ENCODE measurements at places on chromosomes 5 and 9. TPM values are rescaled to one million over a fixed set of nuclear protein-coding genes. Genes with fewer than 3 reads are reported as not detected.

DNA sequence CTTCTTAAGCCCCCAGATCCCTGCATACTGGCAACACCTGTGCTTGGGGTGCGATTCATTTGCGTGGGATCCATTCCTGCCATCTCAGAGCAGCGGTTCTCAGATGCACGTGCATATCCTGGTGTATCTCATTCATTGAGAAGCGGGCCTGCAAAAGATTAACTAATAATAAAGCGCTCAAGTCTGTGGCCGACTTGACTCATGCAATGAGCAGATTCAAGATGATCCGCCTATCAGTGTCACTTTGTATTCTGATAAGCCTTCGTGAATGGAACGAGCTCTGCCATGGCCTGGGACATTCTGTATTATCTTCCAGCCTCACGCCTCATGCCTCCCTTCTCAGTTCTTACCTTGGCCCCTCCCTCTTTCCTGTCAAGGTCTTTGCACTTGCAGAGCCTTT, 22.3 kb downstream of the C1QTNF2 start:
- H3K4me3 ChIP-seq, result no peak overlapping the region
- no peak overlapping the region for H3K27ac ChIP-seq
- H3K36me3 ChIP-seq, result no peaks in the 10 kb centered on the region

GRCh38 chr5:133844836-133845235, 123.6 kb downstream of the C5orf15 start:
- no peak overlapping the region for H3K4me3 ChIP-seq
- no peaks in the 10 kb centered on the region for H3K36me3 ChIP-seq
- no peaks in the 10 kb centered on the region for H3K4me1 ChIP-seq
- DNase-seq, result no peak
- no peak overlapping the region for H3K27ac ChIP-seq

CER1 gene
- not detected for total RNA-seq

DNA sequence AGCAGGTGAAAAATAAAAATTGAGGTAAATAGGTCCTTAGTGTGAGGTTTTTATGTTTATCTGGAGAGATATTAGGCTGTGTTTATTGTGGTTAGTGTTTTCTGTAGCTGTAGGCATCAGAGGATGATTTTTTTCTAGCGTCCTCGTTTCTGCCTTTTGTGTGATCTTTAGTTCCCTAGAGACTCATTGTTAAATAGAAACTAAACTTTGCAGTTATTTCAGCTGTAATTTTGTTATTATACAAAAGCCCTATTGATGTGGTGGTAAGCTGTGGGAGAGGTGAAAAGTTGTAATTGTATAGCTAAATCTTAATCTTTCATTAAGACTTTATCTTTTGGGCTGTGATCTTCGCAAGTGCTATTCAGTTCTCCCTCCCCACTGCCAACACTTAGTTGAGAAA, 340.3 kb downstream of the CYLC2 start:
- H3K4me1 ChIP-seq, result no peaks in the 10 kb centered on the region
- no peak overlapping the region for H3K4me3 ChIP-seq

GNE gene
- total RNA-seq, result 28.3 TPM

DNA sequence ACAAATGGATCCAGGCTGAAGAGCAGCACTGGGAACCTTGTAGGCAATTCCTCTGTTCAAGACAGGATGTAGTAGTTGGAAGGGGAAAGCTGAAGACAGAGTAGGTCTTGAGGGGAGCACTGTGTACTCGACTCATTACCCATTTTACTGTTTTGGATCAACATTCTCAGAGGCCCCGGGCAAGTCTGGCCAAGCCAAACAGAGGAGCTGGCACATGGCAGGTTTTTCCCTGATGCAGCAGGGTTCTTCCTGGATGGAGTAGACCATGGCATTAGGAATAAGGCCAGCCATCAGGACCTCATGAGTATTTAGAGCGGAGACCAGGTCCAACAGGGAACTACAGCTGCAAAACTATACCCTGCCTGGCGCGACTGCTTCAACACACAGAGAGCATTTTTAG, 4.4 kb downstream of the SVEP1 start:
- H3K36me3 ChIP-seq, result peaks cover 3% of the 10 kb centered on the region
- H3K27me3 ChIP-seq, result no peaks in the 10 kb centered on the region
- DNase-seq, result no peak
- no peak overlapping the region for H3K4me3 ChIP-seq

DNA sequence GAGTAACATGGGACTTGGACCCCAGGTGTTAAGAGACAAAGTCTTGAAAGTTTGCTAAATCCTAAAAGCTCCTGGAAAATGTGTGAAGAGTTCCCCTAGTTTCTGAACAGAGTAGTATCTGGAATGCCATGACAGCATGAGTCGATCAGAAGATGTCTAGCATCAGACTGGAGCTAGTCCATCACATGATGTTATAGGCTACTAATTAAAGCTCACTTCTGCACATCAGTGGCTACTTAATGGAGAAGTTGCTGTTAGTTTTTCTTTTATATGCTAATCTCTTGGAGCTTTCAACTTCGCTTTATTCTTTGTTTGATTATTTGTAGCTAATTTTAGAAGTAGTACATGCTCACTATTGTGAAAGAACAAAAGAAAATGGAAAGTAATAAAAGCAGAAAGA, 471.3 kb upstream of the KLF4 start:
- H3K36me3 ChIP-seq, result no peaks in the 10 kb centered on the region
- no peak overlapping the region for H3K4me3 ChIP-seq
- DNase-seq, result no peak
- no peak overlapping the region for H3K27ac ChIP-seq
- no peaks in the 10 kb centered on the region for H3K4me1 ChIP-seq
- H3K27me3 ChIP-seq, result 0 out of 2 replicates have a peak, but pooled peaks cover 2% of the 10 kb centered on the region

- H3K4me1 ChIP-seq, result no peaks in the 10 kb centered on the region
- H3K36me3 ChIP-seq, result no peaks in the 10 kb centered on the region
- no peak overlapping the region for H3K4me3 ChIP-seq
- H3K27ac ChIP-seq, result no peak overlapping the region
Measured at GRCh38 chr9:18881758-18882157, 151.3 kb downstream of the SAXO1 start.

PRSS3 gene
- total RNA-seq, result 16.4 TPM

OR1Q1 gene
- total RNA-seq, result not detected

CACNA1B gene
- not detected for total RNA-seq

GRCh38 chr5:115873392-115873791, 31.7 kb downstream of the AP3S1 start:
- DNase-seq, result peak; percentile 76
- H3K27ac ChIP-seq, result no peak overlapping the region
- no peaks in the 10 kb centered on the region for H3K27me3 ChIP-seq
- H3K4me1 ChIP-seq, result no peaks in the 10 kb centered on the region
- no peak overlapping the region for H3K4me3 ChIP-seq
- H3K36me3 ChIP-seq, result peaks cover 6% of the 10 kb centered on the region

- peaks cover 2% of the 10 kb centered on the region for H3K4me1 ChIP-seq
- DNase-seq, result no peak
- no peaks in the 10 kb centered on the region for H3K27me3 ChIP-seq
- H3K36me3 ChIP-seq, result no peaks in the 10 kb centered on the region
- no peak overlapping the region for H3K4me3 ChIP-seq
Measured at GRCh38 chr5:68452286-68452685, 236.7 kb downstream of the PIK3R1 start.

WDR38 gene
- not detected for total RNA-seq

PDE6A gene
- total RNA-seq, result not detected

DNA sequence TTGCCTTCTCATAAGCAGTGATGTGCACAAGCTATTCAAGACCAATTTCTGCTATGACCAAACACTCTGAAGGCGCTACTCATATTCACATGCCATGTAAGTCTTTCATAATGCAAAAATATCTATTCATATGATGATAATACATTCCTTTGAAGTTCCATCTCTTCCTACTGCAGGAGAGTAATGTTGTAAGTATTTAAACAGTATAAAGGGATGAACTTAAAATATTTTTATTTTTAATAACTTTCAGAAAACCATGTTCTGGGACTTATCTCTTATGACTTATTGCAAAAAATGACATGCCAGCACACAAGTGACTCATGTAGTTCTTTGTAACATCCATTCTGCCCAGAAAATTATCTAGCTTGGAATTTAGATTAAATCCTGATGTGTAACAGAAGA, 376.4 kb downstream of the KCTD16 start:
- peak; percentile 3 for DNase-seq
- no peak overlapping the region for H3K27ac ChIP-seq
- H3K4me1 ChIP-seq, result no peaks in the 10 kb centered on the region
- no peaks in the 10 kb centered on the region for H3K27me3 ChIP-seq
- no peaks in the 10 kb centered on the region for H3K36me3 ChIP-seq

DNA sequence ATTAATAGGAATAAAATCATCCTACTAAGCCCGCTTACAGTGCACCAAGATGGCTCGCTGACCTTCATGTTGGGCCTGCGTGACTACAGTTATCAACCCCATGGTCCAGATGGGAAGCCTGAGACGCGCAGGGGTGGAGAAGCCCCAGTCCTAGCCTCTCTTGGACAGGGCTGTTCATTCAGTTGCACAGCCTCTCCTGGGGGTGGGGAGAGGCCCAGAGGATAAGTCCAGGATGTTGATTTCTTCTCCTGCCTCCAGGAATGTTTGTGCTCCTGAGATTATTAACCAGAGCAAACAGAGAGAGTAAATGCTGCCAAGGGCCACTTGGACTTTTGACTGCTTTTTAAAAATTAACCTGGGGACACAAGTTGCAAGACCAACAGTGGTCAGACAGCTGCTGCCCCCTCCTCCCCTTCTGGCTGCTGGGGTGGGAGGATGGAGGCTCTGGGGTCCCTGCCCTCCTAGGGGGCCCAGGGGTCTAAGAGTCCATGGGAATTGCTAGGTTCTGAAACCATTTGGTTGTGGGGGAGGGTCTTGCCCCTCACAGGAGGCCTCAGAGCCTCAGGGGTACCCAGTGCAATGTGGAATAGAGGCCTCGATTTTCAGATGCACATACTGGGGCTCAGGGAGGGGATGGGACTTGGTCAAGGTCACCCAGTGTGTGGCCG, 2.8 kb upstream of the AMBP start:
- no peaks in the 10 kb centered on the region for H3K36me3 ChIP-seq
- H3K4me3 ChIP-seq, result no peak overlapping the region
- H3K27ac ChIP-seq, result no peak overlapping the region

DNA sequence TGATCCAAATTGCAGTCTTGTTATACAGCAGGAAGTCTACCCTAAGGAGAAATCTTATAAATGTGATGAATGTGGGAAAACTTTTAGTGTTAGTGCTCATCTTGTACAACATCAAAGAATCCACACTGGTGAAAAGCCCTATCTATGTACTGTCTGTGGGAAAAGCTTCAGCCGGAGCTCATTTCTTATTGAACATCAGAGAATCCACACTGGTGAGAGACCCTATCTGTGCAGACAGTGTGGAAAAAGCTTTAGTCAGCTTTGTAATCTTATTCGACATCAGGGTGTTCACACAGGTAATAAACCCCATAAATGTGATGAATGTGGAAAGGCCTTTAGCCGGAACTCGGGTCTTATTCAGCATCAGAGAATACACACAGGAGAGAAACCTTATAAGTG, 10.4 kb downstream of the ZNF189 start:
- peak; percentile 20 for DNase-seq
- H3K4me3 ChIP-seq, result no peak overlapping the region
- H3K36me3 ChIP-seq, result peaks cover 32% of the 10 kb centered on the region
- no peak overlapping the region for H3K27ac ChIP-seq

GRCh38 chr5:75461679-75462078, 49.8 kb downstream of the CERT1 start:
- H3K4me1 ChIP-seq, result peaks cover 2% of the 10 kb centered on the region
- H3K27me3 ChIP-seq, result no peaks in the 10 kb centered on the region
- DNase-seq, result peak; percentile 44

GRCh38 chr5:17944046-17944445, 309.8 kb downstream of the TAF11L14 start:
- H3K4me1 ChIP-seq, result no peaks in the 10 kb centered on the region
- DNase-seq, result no peak
- H3K27ac ChIP-seq, result no peak overlapping the region
- no peaks in the 10 kb centered on the region for H3K36me3 ChIP-seq
- no peaks in the 10 kb centered on the region for H3K27me3 ChIP-seq

- H3K4me1 ChIP-seq, result no peaks in the 10 kb centered on the region
- no peak overlapping the region for H3K4me3 ChIP-seq
- H3K36me3 ChIP-seq, result no peaks in the 10 kb centered on the region
- DNase-seq, result no peak
- H3K27me3 ChIP-seq, result no peaks in the 10 kb centered on the region
Measured at GRCh38 chr9:96660692-96661248, 5.7 kb upstream of the PRXL2C start.

SPINK6 gene
- not detected for total RNA-seq

NSD1 gene
- total RNA-seq, result 31.0 TPM

CCDC152 gene
- total RNA-seq, result 0.90 TPM

MYOZ3 gene
- total RNA-seq, result under 0.01 TPM

BTNL9 gene
- not detected for total RNA-seq

- H3K4me1 ChIP-seq, result no peaks in the 10 kb centered on the region
- no peaks in the 10 kb centered on the region for H3K36me3 ChIP-seq
- no peak overlapping the region for H3K27ac ChIP-seq
- H3K4me3 ChIP-seq, result no peak overlapping the region
Measured at GRCh38 chr9:8473244-8474020, 673.9 kb upstream of the DMAC1 start.

GRCh38 chr5:59174248-59174844, 591.5 kb downstream of the RAB3C start:
- no peaks in the 10 kb centered on the region for H3K4me1 ChIP-seq
- DNase-seq, result peak; percentile 87
- no peaks in the 10 kb centered on the region for H3K27me3 ChIP-seq
- H3K4me3 ChIP-seq, result no peak overlapping the region

FAM200C gene
- total RNA-seq, result 6.7 TPM

GRCh38 chr5:105506692-105507277, 1944.2 kb upstream of the NUDT12 start:
- H3K27ac ChIP-seq, result no peak overlapping the region
- no peaks in the 10 kb centered on the region for H3K36me3 ChIP-seq
- no peaks in the 10 kb centered on the region for H3K4me1 ChIP-seq

KIF24 gene
- total RNA-seq, result 2.5 TPM

GRCh38 chr9:12809720-12810119, 34.9 kb downstream of the LURAP1L start:
- DNase-seq, result no peak
- H3K36me3 ChIP-seq, result peaks cover 5% of the 10 kb centered on the region
- H3K27me3 ChIP-seq, result no peaks in the 10 kb centered on the region
- H3K4me1 ChIP-seq, result 0 out of 2 replicates have a peak, but pooled peaks cover 1% of the 10 kb centered on the region
- no peak overlapping the region for H3K4me3 ChIP-seq

- H3K36me3 ChIP-seq, result no peaks in the 10 kb centered on the region
- no peak for DNase-seq
- H3K27ac ChIP-seq, result no peak overlapping the region
Measured at GRCh38 chr5:37645707-37646106, 194.1 kb downstream of the GDNF start.
